ENCODE measurements at places on chromosomes 1 and 21.

DNA sequence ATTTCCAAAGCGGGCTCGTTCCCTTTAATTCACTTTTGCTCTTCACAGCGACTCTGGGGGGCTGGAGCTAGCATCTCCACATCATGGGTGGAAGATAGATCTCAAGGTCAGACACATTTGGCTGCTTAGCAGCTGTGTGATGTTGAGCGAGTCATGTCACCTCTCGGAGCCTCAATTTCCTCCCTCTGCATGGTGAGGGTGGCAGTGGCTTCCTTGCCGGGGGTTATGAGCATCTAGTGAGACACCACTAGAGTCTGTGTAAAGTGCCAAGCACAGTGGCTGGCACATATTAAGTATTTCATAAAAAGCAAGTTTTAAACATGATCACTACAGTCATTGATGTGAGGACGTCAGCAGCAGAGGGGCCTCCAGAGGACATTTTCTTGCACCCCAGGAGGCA lies 16.9 kb upstream of the ECE1 start:
- no peak for DNase-seq

DNA sequence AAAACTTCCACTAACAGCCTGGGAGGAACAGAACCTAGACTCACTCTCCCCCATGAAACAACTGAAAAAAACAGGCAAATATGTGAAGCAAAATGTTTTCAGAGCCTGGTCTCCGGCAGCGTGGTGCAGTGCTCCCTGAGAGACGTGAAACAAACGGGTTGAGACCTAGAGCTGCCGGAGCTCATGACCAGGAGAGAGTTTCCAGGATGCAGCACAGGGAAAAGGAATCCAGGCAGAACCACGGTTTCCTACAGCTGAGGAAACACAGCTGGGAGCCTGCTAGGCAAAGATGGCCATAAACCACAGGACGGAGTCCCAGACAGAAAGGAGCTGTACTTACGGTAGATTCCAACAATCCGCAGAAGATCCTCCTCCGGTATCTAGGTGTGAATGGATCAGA lies 20.2 kb upstream of the SLC19A1 start:
- no peak for DNase-seq

DNA sequence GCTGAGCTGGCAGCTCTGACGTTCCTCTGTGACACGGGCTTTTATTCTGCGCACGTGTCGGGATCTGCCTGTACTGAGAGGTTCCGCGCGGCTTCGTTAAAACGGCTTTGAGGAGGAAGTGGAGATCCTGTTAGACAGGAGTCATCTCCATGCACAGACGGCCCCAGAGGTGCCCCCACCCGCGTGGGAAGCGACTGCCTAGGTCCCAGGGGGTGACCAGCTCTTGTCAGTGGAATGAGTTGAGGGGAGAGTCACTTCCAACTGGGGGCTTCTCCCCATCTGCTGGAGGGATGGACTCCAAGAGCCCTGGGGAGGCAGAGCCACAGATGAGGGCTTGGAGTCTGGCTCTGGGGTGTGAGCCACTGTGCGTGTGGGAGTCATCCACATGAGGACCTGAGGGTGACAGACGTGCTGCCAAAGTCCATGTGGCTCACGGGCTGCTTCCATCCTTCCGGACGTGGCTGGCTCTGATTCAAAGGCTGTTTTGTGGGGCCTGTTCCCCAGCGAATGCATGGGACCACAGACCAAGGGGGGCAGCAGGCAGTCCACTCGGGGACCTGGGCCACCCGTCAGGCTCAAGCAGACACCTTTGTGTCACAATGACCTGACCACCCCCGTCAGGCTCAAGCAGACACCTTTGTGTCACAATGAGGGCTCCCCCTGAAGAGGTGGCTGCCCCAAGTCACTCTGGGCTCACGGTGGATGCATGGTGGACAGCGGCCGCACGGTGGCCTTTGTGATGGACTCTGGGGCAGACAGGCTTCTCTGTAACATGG lies 26.8 kb downstream of the PTTG1IP start:
- peak; percentile 34 for DNase-seq

DNA sequence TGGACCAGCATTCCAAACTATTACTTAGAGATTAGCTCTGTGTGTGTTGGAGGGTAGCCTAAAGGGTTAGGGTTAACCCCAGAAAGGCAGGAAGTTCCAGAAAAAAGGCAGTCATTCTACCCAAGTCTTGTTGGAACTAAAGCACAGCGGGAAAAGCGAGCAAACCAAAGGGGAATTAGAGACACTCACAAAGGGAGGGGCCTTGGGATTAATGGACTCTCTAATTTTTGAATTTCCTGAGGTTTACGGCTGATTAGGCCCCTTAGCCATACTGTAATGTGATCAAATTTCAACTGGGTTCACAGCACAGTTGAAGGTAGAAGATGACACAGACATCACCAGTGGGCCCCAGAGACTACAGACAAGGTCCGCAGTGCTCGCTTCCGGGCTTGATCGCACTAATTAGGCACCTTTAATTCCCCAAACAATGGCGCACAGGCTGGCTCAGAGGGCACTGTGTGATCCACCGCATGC lies 28.3 kb downstream of the CAPZB start:
- no peak for DNase-seq

- DNase-seq = no peak
Observed at GRCh38 chr21:16072737-16073136, 343.0 kb downstream of the USP25 start.

DNA sequence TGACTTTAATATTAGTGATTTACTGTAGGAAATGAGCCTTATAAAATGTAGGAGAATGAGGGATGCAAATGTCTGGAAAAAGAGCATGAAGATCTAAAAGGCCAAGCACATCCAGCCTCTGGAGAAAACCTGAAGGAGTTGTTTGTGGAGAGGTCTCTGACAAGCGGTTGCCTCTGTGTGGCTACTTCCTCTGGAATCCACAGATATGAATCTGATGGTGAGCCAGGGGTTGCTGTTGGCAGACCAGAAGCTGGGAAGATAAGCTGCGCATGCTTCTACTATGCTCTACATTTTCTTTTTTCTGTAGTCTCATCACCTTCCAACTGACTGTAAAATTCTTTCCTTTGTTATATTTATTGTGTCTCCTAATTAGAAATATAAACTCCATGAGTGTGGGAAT lies 248.6 kb downstream of the OLFM3 start:
- DNase-seq = no peak

DNA sequence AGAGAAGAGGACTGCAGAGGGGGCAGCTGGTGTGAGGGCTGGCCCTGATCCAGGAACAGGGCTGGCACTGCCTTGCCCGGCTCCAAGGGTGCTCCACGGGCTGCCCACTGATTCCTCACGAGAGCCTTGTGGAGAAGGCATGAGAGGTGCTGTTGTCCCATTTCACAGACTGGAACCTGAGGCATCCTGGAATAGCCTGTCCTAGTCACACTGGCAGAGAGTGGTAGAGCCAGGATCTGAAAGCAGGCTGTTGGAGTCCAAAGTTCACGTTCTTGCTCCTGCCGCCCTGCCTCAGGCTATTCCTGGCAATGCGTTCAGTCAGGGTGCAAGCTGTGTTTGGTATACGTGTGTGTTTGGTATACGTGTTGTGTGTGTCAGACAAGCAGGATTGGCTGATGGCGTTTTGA lies 1.8 kb downstream of the RER1 start:
- DNase-seq = no peak

DNA sequence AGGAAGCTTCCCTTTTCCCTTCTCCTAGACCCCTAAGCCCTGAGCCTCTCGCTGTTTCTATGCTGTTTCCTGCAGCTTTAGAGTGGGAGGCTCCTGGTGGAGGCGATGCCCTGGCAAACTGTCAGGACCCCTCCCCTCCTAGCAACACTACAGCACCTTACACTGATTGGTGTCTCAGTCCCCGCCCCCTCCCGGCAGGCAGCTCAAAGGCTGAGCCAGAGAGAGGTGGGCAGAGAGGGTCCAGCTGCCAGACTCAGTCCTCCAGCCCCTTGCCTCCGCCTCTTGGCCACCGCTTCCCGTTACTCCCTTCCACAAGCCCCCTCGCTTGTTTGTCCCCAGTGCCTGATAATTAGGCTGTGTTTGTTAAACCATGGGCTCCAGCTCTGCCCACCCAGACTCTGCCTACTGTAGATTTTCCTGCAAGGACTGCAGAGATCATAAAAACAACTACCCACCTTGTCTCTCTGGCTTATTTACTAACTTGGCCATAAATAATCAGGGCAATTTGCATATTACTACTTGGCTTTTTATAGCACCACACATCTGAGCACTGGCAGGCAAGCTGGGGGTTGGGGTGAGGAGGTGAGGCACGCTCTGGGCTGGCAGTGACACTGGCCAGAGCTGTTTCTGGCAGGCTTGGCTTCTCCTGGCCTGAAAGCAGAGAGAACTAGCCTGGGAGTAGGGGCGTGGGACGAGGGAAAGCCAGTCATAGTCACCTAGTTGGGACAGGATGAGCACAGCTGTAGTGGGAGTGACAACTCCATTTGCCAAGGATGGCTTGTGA lies 107.5 kb downstream of the CSMD2 start:
- no peak for DNase-seq

GRCh38 chr1:23004112-23004511 lies 11.5 kb downstream of the TEX46 start:
- no peak for DNase-seq

DNA sequence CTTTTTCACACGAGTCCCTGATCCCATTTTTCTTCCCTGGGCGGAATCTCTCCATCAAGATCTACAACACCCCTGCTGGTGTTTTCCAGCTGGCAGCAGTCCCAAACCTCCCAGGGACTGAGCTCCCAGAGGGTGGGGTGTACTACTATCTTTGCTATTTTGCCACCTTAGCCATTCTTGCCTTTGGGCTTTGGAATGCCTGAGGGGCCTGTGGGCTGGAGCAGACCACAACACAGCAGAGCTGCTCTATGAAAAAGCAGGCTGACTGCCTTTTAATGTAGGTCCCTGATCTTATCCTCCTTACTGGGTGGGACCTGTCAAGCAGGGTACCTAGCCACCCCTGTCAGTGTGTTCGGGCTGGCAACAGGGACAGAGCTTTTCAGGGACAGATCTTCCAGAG lies 91.9 kb downstream of the KCNT2 start:
- no peak for DNase-seq

DNA sequence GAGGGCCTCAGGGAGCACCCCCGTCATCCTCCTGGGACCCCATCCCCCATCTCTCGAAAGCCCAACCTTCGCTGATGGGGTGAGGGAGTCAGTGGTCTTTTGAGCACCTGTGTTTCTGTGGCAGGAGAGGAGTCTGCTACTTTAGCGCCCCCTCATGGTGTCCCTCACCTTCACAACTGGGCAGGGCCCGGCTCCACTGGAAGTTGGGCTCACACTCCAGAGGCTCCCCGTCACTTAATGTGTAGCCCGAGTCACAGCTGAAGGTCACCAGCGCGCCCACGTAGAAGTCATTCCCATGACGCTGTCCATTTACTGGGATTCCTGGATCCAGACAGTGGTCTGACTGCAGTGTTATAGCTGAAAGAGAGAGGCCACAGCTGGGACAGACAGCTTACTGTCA lies 139.5 kb upstream of the HMGB4 start:
- DNase-seq = no peak

- DNase-seq = no peak
Observed at GRCh38 chr1:65279070-65279779, 30.1 kb upstream of the DNAJC6 start.

DNA sequence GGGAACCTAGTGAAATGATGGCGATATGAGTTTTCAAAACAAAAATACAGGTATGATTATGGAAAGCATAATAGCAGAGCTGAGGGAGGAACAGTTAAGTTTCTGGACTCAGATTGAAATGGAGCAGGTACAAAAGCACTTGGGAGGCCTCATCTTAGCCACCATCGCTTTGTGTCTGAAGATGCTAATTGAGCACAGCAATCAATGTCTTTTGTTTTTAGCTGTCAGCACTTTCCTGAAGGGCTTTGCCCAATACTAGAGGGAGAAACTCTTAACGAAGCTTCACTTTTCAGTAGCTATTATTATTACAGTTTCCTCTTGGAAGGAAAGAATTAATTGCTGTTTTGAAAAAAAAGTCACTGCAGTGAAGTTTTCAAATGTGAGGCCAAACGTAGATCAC lies 348.7 kb downstream of the RWDD3 start:
- no peak for DNase-seq

- DNase-seq = no peak
Observed at GRCh38 chr1:53562981-53563379, 103.8 kb downstream of the DMRTB1 start.

- no peak for DNase-seq
Observed at GRCh38 chr1:37893673-37894072, 34.3 kb upstream of the MTF1 start.

DNA sequence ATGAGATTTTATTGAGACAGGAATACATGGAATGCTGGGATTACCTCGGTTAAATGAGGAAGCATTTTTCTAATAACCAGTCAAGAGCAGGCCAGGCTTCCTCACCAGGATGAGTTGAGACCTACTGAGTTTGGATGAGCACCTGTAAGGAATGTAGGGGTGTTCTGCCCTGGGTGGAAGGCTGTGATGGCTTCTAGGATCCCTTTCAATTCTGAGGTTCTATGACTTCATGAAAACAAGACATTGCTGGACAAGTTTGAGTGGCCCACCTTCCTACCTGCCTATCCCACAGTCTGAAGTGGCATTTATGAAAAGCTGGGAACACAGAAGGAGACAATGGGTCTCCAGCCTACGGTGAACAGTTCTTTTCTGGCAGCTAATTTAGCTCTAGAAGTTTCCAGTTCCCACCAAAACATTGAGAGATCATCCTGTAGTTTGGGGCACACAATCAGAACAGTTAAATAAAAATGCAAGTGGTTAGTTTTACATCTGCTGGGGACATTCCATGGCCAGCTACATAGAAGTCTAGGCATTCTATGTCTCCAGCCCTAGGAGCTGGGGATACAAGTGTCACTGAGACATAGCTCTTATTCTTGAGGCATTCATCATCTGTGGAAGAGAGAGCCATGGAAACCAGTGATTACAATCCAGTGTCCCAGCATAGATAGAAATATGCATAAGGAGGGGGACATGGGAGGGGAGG lies 51.3 kb upstream of the TSPAN2 start:
- no peak for DNase-seq

DNA sequence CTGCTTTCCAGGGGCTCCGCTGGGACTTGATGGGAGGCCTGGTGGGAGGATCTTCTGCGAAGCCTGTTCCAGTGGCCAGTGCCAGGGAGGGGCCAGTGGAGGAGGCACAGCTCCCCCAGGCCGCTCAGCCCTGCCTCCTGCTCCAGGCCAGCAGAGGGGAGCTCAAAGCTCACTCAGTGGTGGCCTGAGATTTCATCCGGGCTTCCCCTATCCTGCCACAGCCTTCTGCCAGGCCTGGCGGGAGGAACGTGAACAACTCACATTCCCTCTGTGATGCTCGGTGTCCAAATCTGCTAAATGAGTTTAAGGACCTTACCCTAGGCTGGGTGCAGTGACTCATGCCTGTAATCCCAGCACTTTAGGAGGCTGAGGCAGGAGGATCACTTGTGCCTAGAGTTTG lies 3.3 kb downstream of the CLCNKB start:
- no peak for DNase-seq

DNA sequence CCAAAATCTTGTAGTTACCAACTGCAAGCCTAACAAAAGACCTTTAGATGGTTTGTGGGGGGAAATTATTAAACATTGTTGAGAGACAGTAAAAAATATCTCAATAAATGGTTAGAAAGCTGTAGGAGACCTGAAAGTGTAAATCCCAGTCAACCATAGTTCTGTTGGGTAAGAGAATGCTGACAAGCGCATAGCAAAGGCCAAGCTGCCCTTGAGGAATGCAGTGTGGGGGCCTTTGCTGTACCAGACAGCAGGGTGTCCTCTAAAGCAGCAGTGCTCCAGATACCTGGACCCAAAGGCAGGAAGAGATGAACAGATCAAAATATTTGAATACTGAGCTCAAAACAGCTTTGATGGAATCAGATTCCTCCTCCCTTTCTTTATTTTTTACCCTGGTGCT lies 54.6 kb downstream of the OBSCN start:
- no peak for DNase-seq

GRCh38 chr1:231642618-231643017 lies 16.0 kb downstream of the DISC1 start:
- no peak for DNase-seq

Measured in activated naive CD4-positive, alpha-beta T cell treated with Interleukin-2 at 50 U/mL for 16 hours (primary cell).